ENCODE measurements at places on chromosomes 2 and 18.

DNA sequence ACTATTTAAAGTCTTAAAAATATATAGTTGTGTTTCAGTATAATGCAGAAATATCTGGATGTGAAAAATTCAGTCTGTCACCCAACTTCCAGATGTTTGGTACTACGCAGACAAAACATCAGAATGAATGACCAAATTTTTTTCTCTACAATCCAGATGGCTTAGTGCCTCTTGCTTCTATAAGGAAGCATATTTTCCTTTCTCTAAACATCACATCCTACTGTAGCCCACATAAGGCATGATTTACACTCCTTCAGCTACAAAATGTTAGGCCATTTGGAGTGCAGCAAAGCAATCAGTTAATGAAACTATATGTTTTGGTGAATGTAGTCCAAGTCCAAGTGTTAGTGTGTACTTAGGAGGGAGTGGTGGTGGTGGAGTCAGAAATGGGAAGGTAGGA, 162.9 kb upstream of the SIX2 start:
- no peak for DNase-seq

GRCh38 chr2:69624131-69624530, 19.4 kb downstream of the AAK1 start:
- DNase-seq, result no peak

DNA sequence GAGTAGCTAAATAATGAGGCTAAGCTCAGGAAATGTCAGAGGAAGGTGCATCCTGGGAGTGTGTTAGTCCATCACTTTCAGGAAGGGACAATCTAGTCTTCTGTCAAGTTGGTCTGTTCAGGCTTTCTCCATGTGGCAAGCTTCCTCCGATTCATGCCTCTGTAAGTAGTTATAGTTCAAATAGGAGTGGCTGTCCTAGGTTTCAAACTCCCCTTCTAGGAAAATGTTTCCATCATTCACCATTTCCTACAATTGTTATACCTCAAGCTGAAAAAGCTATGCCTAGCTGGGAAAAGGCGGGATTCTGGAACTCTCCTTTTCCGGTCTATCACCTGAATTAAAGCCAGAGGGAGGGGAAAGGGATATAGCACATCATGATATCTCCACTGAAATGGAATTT, 287.7 kb upstream of the ZSWIM2 start:
- no peak for DNase-seq

DNA sequence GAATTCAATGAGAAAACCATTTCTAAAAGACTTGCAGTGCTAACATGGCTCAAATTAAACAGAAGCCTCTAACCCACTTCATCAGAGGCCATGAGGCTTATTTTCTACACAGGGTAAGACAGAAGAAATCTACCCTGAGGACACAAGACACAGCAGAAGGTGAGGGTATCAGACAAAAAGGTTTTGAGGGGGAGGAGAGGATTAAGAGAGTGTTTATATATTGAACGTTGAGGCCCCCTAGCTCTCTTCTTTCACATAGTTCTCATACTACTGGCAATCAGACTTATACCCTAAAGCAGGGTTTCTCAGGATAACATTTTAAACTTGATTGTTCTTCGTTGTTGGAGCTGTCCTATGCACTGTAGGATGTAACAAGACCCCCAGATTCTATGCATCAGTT, 21.4 kb downstream of the ORC4 start:
- DNase-seq, result no peak

DNA sequence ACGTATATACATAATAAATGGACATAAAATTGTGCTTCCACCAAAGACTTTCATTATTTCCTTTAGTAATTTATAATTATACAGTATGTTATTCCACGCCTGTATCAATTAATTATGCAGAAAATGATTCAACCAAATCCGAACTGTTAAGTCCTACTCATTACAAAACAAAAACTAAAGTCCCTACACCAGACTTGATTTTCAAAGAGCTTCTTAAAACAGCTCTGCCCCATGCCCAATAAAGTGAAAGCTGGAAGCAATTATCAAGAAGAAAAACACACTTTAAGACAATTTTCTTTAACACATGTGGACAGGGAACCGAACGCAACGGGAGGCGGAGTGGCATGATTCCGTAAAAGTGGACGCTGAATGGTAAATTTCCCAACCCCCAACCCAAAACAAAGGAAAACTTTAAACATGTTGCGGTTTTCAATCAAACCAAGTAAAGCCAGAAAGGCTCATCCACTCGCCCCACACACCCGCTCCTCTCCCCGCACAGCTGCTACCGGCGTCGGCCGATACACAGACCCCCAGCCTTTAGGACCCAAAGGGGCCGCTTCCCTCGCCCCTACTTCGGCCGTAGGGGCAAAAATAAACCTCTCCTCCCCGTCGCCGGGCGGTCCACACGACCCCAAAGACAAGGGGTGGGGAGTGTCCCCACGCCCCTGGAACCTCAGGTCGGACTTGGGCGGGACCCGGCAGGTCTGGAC, 705 bp downstream of the YES1 start:
- no peak for DNase-seq

GRCh38 chr2:173997269-173997668, 32.1 kb upstream of the SP3 start:
- DNase-seq, result no peak

DNA sequence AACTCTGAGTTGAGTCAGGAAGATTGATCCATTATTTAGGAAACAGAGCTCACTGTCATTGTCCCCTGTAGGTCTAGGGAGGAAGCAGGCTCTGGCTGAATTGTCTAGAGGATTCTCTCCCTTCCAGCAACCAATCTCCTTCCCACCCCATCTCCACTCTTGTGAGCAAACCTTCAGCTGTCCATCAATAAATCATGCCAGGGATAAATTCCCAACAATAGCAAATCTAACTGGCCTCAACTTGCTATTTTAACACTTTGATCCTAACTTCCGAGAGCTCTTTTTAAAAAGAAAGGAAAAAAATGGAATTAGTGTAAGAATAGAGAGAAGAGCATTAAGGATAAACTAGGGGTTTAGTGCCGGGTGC, 53.5 kb downstream of the ATP8B1 start:
- DNase-seq, result no peak

DNA sequence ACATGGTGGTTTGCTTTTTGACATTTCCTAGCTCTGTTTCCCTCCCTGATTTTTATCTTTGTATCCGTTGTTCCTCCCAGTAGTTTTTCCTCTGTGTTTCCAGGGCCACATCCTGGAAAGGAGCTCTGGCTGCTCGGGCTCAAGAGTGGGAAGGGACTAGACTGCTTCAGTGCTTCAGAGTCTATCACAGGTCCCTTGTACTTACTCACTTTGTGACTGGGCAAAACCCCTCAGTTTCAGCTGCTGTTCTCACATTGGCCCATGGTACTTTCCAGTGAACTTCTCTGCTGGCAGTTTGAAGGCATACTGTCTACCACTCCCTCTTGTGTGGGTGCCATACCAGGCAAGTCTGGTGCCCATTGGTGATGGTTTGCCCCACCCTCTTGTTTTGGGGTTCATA, 7.5 kb upstream of the STAMBP start:
- DNase-seq, result no peak

DNA sequence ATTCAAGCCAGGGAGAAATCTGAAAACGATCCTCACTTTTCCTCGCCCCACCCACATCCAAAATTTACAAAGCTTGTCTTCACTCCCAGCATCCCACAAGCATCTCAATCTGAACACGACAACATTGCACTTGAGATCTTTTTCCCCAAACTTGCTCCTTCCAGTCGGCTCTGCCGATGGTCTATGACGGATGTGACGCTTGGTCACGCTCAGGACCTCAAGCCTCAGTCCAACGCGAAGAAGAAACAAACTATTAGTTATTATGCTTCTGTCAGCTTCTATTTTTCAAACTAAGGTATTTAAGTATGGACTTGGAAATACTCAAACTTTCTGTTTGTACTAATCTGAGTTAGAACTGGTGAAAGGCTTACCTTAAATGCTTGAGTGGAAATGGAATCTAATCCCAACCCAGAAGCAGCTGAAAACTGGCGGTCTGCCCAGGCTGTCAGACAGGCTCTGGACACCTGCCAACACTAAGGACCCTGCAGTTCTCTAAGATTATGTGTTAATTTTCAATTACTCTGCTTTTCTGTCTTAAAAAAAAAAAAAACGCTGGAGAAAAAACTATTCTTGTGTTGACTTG, 132.1 kb upstream of the DNMT3A start:
- DNase-seq, result no peak

- no peak for DNase-seq
These were observed 30.0 kb downstream of the CROCC2 start for GRCh38 chr2:240936106-240936505.

DNA sequence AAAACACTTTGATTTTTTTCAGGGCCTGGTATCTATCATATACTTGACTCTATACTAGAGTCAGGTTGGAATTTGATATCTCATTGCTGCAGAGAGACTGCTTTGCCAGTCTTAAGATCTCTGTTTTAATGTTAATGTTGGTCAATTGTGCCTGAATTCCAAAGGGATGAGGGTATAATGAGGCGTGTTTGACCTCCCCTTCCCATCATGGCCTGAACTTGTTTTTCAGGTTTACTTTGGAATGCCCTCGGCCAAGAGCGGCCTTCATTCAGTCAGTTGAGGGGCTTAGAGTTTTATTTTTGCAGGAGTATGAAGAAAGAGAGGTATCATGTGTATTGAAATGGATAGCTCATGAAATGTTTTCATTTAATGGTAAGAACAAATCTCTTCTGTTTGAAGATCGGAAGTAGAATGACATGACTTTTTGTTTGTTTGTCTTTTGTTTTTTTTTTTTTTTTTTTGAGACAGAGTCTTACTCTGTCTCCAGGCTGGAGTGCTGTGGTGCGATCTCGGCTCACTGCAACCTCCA, 119.0 kb downstream of the KIAA1328 start:
- no peak for DNase-seq

GRCh38 chr2:219465659-219466561, 31.3 kb downstream of the SPEG start:
- DNase-seq, result no peak

GRCh38 chr2:11553661-11554398, 20.0 kb downstream of the GREB1 start:
- DNase-seq, result no peak

DNA sequence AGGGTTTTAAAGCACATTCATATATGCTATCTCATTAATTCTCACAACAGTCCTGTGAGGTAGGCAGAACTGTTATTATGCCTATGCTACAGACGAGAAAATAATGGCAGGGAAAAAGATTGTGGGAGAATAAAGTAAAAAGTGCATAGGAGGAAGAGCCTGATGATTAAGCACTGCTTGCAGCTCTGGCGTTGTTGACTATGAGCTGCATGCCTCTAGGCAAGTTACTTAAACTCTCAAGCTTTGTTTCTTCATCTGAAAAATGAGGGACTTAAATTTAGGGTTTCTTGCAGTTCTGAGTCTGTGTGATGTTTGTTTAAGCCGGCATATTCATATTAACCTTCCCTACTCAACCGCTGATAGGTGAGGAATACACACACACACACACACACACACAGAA, 51.6 kb upstream of the RAPH1 start:
- DNase-seq, result no peak

- no peak for DNase-seq
These were observed 209.6 kb upstream of the PIK3C3 start for GRCh38 chr18:41745166-41746049.

GRCh38 chr18:46250812-46251173, 146.6 kb downstream of the HAUS1 start:
- no peak for DNase-seq

- no peak for DNase-seq
These were observed 100.0 kb upstream of the DTNA start for GRCh38 chr18:34609986-34610648.

GRCh38 chr2:100124761-100125160, 17.6 kb downstream of the AFF3 start:
- no peak for DNase-seq

GRCh38 chr2:120701096-120701495, 34.6 kb upstream of the GLI2 start:
- no peak for DNase-seq

GRCh38 chr2:187403568-187404260, 44.3 kb downstream of the CALCRL start:
- no peak for DNase-seq

- DNase-seq, result no peak
These were observed 11.7 kb upstream of the ACYP2 start for GRCh38 chr2:54103454-54104314.

GRCh38 chr18:10320791-10321190, 133.6 kb upstream of the APCDD1 start:
- DNase-seq, result no peak

DNA sequence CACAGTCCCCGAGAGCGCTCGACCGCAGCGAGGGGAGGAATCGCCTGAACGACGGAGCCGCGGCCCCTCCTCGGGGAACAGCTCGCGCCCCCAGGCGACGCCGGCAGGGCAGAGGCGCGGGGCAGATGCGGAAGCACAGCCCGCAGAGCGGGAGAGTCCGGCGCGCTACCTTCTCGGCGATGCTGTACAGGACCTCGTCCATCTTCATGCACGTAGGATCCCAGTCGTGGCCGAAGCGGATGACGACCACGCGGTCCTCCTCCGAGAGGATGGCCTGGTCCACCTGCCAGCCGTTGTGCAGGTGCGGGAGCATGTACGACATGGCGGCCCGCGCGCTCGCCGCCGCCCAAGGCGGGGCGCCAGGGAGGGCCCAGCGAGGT, 302 bp downstream of the TXNL4A start:
- peak; percentile 25 for DNase-seq

- DNase-seq, result no peak
These were observed 55.1 kb downstream of the MAP3K20 start for GRCh38 chr2:173130496-173131465.

- DNase-seq, result no peak
These were observed 262.7 kb upstream of the SPHKAP start for GRCh38 chr2:228444161-228444560.

DNA sequence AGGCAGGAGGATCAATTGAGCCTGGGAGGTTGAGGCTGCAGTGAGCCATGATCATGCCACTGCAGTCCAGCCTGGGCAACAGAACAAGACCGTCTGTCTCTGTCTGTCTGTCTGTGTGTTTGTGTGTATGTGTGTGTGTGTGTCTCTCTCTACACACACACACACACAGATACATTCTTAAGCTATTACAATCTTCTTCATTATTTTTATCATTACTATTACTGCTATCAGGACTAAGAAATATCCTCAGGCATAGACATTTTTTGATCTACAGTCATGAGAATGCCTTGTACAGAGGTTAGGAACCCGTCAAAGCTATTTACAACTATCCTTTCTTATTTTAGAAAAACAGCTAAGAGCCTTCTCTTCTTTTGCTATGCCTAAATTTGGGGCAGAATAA, 207.4 kb downstream of the NEDD4L start:
- DNase-seq, result no peak

DNA sequence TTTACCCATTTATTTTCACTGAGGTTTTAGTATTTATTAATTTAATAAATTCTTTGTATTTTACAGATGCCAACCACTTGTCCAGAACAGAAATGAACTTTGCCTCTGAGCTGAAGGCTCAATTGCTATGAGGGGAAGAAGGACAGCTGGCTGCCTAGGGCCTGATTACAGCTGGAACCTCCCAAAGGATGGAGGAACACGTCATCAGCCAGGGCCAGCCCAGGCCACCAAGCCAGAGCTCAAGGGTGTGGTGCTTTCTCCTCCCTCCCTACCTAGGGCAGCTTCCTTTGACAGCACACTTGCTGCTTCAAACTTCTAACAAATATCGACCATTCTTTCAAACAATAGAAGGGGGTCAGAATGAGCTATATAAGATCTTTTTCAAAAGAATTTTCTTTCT, 19.7 kb upstream of the RIOK3 start:
- DNase-seq, result no peak

Measured in stimulated activated CD8-positive, alpha-beta memory T cell treated with anti-CD3 and anti-CD28 coated beads, Interleukin-7, amount 100 ng/mL, for 24 hours (primary cell).